T-helper 17 cell (primary cell): ENCODE measurements at places on chromosomes 5 and 9.

GRCh38 chr5:32851559-32852173, 140.5 kb downstream of the NPR3 start:
- DNase-seq, result no peak

DNA sequence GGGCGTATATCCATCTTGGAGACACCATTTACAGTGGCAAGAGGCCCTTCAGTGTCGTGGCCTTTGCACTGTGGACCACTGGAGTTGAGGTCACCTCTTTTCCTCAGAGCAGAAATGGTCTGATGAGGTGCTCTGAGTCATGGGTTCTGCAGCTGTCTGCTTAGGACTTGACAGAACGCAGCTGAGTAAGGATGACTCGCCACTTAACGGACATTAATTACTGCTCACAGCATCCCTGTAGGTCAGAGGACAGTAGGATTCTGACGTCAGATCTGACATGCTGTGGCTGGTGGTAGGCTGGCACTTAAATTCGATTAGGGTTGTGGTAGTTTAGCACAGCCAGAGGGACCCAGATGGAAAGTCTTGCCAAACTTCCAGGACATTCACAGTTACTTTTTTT, 479.4 kb downstream of the DMAC1 start:
- DNase-seq, result no peak

DNA sequence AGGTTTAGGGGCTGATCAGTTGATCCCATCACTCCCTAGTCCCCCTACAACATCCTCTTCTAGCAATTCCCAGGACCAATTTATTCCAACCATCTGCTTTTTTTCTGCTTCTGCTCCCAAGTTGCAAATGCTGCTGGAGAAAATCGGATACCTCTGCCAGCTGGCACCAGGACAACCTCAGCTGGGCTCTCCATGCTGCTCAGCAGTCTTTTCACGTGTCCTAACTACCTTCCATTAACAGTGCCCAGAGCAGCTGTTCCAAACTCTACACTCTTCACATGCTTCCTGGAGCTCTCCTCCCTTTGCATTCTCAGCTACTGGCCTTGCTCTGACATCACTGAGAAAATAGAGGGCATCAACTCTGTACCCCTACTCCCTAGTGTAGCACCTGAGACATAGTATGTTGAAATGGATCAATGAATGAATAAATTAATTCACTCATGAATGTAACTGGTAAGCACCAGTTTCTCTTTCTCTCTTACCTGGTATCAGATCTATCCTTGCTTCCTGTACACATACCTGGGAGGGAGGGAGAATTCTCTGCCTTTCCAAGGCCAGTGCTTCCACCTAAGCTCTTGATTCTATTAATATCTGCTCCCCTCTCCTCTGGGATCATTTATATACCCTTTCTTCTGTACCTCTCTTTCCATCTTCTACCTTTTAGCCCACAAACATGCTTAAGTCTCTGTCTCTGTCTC, 191.0 kb downstream of the RAB3C start:
- DNase-seq, result no peak

- no peak for DNase-seq
Observed at GRCh38 chr9:129478961-129479630, 141.8 kb downstream of the C9orf50 start.

- no peak for DNase-seq
Observed at GRCh38 chr9:1414711-1415131, 364.6 kb downstream of the DMRT2 start.

DNA sequence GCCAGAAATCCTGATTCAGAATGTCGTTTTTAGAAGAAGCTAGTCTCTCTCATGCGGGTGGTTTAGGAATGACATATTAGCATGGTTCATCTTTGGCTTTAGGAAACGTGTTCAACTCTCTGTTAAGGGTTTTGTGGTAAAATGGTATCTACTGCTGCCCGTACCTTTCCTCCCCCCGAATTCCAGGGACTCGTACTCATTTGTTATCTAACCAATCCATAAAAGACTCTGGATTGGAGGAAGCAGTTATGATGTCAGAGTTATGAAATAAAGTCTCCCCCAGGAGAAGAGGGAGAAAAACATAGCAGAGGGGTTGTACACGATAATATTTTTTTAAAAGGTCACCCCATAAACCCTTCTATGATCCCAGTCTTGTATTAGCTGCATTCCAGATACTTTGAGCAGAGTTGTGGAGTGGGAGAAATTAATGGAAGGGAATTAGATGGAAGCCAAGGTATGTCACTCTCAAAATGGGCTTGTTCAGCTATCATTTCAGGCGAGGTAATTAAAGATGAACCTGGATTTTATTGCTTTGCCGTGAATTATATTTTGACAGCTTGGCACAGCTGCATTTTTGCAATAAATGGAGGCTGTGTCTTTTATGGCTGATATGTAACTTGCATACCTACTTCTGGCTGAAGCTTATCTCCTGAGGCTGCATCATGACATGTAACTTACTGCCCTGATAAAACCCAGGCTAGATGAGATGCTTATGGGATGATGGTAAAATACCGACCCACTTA, 31.3 kb downstream of the RAI14 start:
- no peak for DNase-seq

DNA sequence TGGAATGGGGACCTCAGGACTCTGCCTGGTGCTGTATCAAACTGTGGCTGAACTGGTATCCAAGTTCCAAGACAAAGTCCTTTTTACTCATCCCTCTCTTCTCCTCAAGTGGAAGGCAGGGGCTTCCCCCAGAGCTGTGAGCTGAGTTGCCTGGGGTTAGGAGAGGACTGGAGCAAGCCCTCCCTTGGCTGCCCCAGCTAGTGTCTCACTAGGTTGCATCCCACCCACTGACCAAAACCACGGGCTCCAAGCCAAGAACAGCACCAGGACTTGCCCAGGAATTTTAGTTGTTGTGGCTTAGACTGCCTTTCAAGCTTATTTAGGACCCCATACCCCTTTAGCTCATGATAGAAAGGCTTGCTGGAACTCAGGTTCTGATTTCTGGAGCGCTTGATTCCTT, 158.7 kb upstream of the TNC start:
- no peak for DNase-seq

- no peak for DNase-seq
Observed at GRCh38 chr5:120655828-120656435, 191.8 kb downstream of the PRR16 start.

DNA sequence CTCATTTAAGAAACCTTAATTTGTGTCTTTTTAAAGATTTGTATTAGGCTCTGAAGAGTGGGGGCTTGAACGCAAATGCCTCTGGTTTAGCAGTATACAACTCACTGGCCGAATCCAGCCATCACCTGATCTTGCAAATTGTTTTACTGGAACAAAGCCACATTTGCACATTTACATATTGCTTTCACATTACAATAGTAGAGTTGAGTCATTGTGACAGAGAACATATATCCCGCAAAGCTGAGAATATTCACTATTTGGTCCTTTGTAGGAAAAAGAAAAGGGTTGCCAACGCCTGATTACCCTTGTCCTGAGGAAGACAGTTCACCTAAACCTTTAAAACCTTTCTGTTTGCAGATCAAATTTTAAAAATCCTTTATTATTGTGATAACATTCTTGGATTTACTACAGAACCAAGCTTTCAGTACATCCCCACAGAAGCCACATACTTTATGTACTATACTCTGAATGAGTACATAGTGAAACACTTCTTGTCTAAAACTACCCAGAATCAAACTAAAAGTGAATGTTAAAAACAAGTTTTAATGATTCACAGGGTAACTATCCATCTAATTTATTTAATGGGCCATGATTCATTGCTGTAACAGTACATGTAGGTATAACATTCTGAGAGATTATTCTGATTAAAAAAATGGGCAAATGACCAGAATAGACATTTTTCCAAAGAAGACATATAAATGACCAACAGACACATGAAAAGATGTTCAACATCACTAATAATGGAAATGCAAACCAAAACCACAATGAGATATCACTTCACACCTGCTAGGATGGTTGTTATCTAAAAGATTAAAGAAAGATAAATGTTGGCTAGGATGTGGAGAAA, 161.0 kb downstream of the SLC25A46 start:
- DNase-seq, result no peak

GRCh38 chr5:170517411-170517810, 13.6 kb downstream of the KCNIP1 start:
- DNase-seq, result no peak

GRCh38 chr9:115171921-115172388, 54.0 kb upstream of the TNC start:
- DNase-seq, result no peak

DNA sequence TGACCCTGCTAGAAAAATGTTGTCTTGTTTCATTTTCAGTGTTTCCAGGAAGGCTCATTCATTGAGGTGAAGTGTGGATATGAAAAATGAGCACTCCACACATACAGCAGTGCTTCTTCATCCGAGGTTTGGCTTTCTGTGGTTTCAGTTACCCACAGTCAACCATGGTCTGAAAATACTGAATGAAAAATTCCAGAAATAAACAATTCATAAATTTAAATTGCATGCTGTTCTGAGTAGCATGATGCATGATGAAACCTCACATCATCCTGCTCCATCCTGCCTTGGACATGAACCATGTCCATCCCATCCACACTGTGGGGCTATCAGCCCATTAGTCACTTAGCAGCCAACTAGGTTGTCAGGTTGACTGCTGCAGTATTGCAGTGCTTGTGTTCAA, 10.4 kb upstream of the SLC45A2 start:
- DNase-seq, result no peak

DNA sequence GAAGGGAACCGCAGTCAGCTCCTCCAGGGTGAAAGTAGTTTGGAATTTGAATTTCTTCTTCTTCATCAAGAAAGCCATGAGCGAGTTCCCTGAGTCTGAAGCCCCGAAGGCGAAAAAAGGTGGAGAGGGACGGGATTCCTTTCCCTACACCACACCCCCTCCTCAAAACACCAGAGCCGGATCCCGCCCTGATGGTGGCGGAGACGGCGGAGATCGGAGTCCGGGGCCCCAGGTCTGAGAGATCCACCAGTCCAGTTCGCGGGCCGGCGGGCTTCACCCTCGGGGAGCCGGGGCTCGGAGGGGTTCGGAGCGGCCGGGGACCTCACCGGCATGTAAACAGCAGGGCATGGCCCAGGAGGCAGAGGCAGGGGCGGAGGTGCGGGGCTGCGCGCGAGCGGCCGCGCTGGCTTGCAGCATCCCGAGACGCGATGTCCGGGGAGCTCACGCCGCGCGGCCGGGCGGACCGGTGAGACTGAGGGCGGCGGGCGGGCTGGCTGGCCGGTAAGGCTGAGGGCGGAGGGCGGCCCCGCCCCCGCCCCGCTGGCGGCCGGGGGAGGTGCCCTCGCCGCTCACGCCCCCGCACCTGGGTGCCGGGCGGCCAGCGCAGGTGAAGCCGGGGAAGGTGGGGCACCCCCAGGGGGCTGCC, 606 bp downstream of the EEIG1 start:
- peak; percentile 62 for DNase-seq

- DNase-seq, result no peak
Observed at GRCh38 chr5:55847837-55848236, 3.3 kb upstream of the IL31RA start.

DNA sequence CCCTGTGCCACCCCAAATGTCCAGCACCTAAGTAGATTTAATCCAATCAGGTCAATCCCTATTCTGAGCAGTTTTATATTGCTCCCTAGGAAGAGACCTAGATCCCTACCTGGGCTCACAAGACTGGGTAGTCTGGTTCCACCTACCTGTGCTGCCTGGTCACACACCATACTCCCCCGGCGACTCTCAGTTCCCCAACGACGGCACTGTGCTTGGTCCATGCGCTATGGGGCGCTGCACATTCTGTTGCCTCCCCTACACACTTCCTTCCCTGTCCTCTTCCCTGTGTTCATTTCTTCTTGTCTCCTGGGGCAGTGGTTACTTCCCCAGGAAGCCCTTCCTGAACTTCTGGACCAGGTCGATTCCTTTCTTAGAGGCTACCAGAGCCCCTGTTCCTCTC, 109.9 kb upstream of the IL12B start:
- DNase-seq, result no peak

DNA sequence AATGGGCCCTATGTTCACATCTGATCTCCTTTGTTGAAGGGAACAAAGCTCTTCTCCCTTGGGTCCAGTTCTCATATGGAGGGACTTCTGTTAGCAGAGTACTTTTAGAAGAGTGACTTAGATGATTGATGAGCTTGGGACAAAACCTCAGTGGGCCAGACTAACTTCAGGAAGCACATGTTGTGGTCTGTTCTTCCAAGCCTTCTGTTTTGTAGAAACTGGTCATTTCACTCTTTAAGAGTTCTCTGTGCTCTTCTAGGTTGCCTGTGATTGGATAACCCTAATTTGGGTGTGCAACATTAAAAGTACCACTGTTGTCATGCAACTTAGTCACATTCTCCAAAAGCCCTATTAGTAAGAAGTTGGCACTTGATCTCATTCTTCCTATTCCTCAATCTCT, 183.5 kb upstream of the ACO1 start:
- no peak for DNase-seq

GRCh38 chr5:168818558-168818957, 239.4 kb upstream of the PANK3 start:
- no peak for DNase-seq

DNA sequence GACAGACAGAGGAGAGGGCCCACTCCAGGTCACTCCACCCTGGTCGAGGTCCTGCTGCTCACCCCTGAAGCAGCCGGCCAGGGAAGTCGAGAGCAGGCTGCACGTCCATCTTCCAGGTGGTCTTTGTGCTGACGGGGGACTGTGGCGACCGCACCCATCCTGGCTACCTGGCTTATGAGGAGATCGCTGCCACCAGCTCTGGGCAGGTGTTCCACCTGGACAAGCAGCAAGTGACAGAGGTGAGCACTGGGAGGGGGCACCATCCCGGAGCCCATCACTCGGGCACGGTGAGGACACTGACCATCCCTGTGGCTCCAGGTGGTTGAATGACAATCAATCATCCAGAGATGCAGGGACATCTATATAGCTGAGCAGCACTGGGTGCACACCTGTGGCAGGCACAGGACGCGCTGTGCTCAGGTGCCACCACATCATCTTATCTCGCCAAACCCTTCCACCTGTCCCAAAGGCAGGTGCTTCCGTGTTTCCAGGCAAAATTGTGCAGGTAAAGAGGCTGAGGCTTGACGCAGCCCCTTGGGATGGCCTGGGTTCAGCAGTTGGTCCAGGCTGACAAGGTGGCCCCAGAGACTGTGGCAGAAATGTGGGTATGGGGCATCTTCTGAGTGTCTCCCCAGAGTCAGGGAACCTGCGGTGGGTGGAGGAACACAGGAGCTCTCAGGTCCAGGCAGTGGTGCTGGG, 20.7 kb downstream of the HMCN2 start:
- DNase-seq, result no peak

- no peak for DNase-seq
Observed at GRCh38 chr5:126410623-126411022, 12.6 kb upstream of the GRAMD2B start.

DNA sequence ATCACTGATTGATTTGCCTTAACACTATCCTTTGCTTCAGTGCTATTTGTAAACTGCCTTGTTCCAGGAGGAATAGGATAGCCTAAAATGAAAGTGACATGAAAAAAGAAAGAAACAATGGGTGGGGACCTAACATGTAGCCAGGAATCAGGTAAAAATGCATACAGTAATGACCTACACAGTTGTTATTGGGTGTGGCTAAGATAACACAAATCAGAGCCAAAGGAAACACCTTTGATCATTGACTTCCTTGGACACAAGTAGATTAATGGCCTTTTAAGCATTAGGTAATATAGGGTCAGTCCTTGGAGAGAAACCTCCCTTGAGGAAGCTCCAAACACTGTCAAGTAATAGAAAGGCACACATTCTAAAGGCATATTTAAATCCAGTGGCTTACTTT, 220.4 kb downstream of the TRPM3 start:
- no peak for DNase-seq

GRCh38 chr5:131171276-131171810, 599 bp downstream of the LYRM7 start:
- no peak for DNase-seq

- peak; percentile 42 for DNase-seq
Observed at GRCh38 chr9:128098297-128099230, 29.0 kb downstream of the PTGES2 start.

GRCh38 chr9:78210841-78211301, 25.0 kb upstream of the CEP78 start:
- DNase-seq, result no peak
